Stimulated activated effector memory CD8-positive, alpha-beta T cell treated with anti-CD3 and anti-CD28 coated beads, Interleukin-12 subunit alpha, Interleukin-12 subunit beta, amount 100 ng/mL, for 72 hours (primary cell): ENCODE measurements at places on chromosomes 12 and 14.
A peak's percentile ranks its signal among the peaks of the same experiment; 100 is the strongest.

GRCh38 chr12:31474751-31475150, 116.2 kb downstream of the DENND5B start:
- no peak for DNase-seq

DNA sequence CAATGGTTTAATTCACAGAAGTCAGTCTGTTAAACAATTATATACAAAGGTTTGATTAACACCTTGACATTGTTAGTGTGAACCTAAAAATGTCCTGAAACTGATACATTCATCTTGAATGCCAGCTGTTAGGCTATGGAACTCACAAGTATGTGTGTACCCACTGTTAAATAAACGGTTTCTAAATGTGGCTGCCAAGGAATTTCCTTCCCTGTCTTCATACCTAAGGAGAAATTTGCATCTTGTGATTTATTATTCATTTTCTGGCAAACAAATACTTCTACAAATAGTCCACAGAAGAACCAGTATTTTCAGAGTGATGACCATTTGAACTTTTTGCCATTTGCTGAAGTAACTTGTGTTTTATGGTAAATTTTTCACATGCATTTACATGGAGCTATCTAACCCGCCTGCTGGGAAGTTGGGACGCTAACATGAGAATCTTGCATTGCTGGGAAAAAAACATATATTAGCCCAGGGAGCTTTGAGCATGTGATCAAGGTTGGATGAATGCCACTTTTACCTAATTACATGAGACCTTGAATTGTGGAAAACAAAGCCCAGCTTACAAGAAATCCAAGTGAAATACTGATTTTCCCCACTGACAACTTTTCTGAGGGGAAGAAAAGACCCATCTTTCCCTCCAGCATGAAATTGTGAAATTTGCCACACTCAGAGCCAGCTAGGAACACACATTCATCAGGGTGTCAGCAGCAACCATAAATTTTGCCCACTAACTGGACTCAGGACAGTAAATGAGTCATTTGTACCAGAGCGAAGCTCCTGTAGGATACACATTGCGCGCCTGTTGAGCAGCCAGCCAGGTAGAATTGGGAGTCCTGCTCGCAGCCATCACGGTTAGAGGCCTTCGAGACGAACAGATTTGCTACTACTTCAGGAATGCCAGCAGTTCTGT, 118.0 kb downstream of the KICS2 start:
- no peak for DNase-seq

DNA sequence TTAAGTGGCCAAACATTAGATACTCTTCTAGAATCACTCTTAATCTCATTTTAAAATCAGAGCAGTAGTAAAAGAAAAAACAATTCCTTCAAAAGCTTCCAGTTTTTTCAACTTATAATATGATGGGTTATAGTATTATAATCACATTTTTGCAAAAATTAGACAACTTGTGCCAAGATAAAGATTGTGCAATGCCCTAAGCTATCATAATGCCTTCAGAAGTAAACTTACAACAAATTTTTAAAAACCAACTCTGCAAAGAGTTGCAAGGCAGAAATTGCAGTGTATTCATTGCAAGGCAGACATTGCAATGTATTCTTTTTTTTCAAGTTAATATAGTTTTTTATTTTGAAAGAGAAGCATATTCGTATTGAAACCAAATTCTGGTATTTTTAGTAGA, 47.2 kb upstream of the KITLG start:
- no peak for DNase-seq

GRCh38 chr12:98385641-98386040, 129.7 kb upstream of the TMPO start:
- DNase-seq, result no peak

DNA sequence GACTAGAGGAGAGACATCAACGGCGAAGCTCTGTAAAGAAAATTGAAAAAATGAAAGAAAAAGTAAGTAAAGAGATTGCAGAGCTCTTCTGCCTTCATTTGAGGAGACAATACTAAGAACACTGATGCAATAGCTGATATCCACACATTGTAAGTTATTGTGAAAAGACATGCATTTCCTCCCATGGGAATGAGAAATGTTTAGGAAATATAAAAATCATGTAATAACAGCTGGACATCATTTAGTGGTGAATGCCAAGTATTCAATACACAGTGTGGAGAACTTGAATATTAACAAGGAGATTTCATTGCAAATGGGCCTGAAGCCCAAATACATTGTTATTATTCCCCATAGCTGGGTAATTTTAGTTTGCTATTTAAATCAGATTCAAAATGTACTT, 179.2 kb downstream of the KICS2 start:
- DNase-seq, result no peak

DNA sequence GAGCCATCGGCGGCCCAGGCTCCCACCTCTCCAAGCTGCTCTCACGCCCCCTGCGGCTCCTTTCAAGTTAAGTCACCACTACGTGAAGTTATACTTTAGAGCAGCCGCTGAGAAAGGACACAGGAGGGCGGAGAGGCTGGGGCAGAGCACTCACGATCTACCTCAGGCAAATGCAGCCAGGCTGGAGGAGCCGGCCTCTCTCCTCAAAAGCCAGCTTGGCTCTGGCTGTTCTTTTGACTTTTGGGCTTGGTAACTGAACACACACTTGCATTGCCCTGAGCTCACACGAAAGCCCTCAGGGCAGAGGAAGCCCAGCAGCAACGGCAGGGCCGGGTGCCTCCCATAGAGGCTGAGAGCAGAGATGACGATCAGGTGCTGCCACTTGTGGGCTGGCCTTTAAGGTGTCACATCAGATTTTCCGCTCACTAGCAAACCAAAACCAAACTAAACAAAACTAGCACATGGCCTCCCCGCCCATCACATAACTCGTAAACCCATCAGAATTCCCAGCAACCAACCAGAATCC, 75.2 kb downstream of the PITPNM2 start:
- peak; percentile 86 for DNase-seq

GRCh38 chr12:106178562-106178961, 39.8 kb upstream of the NUAK1 start:
- DNase-seq, result no peak
